ENCODE measurements at places on chromosomes 16 and 17. TPM values are rescaled to one million over a fixed set of nuclear protein-coding genes. Genes with fewer than 3 reads are reported as not detected.

Gene TLCD3A
- total RNA-seq = 18.7 TPM

Gene CCL7
- total RNA-seq = not detected

Gene CCDC200
- total RNA-seq = not detected

Gene GLTPD2
- not detected for total RNA-seq

Gene TERB1
- not detected for total RNA-seq

Gene KRTAP9-4
- total RNA-seq = not detected

Gene KRT17
- 165 TPM for total RNA-seq

Gene HLF
- 14.7 TPM for total RNA-seq

Gene PRR35
- not detected for total RNA-seq

Gene CEP295NL
- total RNA-seq = 7.9 TPM

- H3K27me3 ChIP-seq = no peaks in the 10 kb centered on the region
- no peak overlapping the region for H3K4me3 ChIP-seq
- no peak for DNase-seq
- no peaks in the 10 kb centered on the region for H3K36me3 ChIP-seq
Observed at GRCh38 chr17:71286625-71287024, 834.2 kb upstream of the SOX9 start.

DNA sequence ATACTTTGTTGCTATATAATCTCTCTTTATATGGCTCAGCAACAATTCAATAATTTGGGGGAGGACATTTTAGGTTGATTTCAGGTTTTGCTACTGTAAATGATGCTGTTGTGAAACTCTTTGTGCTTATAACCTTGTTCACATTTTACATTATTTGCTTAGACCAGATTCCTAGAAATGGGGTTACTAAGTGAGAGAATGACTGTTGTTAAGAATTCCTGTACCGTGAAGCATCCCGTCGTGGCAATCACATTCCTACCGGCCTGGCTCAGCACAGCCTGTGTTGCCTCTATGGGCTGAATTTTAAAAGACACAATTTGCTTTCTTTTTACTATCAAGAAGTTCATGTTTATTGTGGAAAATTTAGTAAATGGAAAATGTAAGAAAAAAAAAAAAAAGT, 31.4 kb downstream of the B9D1 start:
- no peaks in the 10 kb centered on the region for H3K27me3 ChIP-seq
- no peaks in the 10 kb centered on the region for H3K4me1 ChIP-seq
- H3K36me3 ChIP-seq = no peaks in the 10 kb centered on the region
- DNase-seq = no peak
- no peak overlapping the region for H3K4me3 ChIP-seq

- no peaks in the 10 kb centered on the region for H3K36me3 ChIP-seq
- H3K27me3 ChIP-seq = no peaks in the 10 kb centered on the region
- no peak for DNase-seq
- no peaks in the 10 kb centered on the region for H3K4me1 ChIP-seq
- H3K27ac ChIP-seq = no peak overlapping the region
Observed at GRCh38 chr17:73013301-73013700, 79.2 kb downstream of the SLC39A11 start.

DNA sequence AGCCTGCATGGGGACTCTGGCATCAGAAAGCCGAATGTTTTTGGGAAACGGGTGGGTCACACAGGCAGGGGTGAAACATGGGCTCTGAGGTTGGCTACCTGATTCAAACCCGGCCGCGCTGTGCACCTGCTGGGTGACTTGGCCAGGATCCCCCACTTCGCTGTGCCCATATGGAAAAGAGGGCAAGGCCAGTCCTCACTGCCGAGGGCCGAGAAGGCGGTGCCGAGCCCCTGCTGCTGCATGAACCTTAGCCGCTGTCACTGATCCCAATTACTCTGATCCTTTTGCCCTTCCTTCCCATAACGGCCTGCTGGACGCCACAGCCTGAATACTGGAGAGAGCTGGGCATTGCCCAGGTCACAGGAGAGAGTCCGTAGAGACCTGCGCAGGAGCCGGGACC, 17.7 kb downstream of the KDM8 start:
- H3K27ac ChIP-seq = no peak overlapping the region
- H3K36me3 ChIP-seq = peaks cover 4% of the 10 kb centered on the region
- peaks cover 17% of the 10 kb centered on the region for H3K4me1 ChIP-seq
- no peaks in the 10 kb centered on the region for H3K27me3 ChIP-seq
- no peak for DNase-seq

DNA sequence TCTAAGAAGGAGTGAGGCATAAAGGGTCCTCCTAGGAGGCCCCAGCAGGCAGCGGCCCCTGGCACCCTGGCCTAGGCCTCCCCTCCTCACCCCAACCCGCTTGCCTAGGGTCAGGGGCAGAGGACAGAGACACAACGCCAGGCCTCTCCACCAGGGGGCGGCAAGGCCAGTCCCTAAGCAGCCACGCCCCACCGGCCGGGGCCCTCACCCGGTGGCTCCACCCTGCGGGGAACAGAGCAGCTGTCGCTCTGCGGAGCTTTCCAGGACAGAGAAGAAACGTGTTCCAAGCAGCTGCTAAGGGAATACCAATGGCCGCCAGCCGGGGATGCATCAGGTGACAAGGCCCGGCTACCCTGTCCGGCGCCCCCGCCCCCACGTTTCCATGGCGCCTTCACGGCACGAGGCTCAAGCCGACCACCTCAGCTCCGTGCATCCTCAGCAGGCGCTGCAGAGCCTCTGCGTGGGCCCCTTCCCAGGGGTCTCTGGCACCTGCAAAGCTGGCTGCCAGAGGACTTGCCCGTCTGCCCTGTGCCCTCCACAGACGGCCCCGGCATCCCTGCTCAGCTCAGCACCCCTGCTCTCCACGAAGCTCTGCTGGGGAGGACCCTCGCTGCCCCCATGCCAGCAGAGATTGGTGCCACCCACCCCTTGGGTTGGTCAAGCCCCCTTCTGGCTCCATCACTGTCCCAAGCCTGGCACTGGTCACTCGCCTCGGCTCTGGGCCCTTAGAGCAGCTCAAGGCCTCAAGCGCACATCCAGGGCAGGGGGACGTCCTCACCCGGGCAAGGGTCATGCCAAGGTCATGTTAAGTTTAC, 5.6 kb downstream of the ZNF598 start:
- no peaks in the 10 kb centered on the region for H3K27me3 ChIP-seq
- no peak overlapping the region for H3K4me3 ChIP-seq
- H3K36me3 ChIP-seq = no peaks in the 10 kb centered on the region
- H3K4me1 ChIP-seq = peaks cover 58% of the 10 kb centered on the region
- no peak for DNase-seq

DNA sequence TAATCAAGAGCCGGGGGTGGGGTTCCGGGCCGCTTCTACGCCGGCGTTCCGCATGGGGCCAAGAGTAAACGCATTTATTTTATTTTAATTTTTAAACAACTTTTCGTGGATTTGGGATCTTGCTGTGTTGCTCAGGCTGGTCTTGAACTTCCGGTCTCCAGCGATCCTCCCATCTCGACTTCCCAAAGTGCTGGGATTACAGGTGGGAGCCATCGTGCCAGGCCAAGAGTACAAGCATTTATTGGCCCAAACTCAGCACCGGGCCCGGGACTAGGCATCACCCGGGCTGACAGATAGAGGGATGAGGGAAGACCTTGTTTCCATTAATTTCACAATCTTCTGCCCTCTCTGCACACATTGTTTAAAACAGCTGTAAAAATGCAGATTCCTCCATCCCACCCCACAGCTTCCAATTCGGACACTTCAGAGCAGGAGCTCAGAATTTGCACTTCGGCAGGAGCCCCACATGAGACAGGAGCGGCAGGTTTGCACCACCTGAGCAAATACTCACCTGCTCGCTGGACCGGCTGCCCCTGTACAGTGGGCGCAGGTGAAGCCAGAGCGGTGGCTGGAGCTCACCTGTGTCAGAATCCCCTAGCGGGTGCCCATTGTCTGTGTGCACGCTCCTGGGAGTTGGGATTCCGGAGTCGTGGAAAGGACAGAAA, 663 bp upstream of the GINS2 start:
- no peak for DNase-seq
- H3K27ac ChIP-seq = no peak overlapping the region
- peaks cover 16% of the 10 kb centered on the region for H3K4me1 ChIP-seq
- H3K27me3 ChIP-seq = no peaks in the 10 kb centered on the region
- H3K4me3 ChIP-seq = peak overlapping the region; percentile 62
- no peaks in the 10 kb centered on the region for H3K36me3 ChIP-seq

- DNase-seq = no peak
- H3K36me3 ChIP-seq = no peaks in the 10 kb centered on the region
- no peaks in the 10 kb centered on the region for H3K4me1 ChIP-seq
- H3K27ac ChIP-seq = no peak overlapping the region
- no peaks in the 10 kb centered on the region for H3K27me3 ChIP-seq
Observed at GRCh38 chr17:70677783-70678647, 508.7 kb downstream of the KCNJ2 start.

GRCh38 chr17:48588528-48588927, 1.5 kb downstream of the HOXB3 start:
- H3K36me3 ChIP-seq = no peaks in the 10 kb centered on the region
- H3K27me3 ChIP-seq = peaks cover 6% of the 10 kb centered on the region
- H3K4me1 ChIP-seq = peaks cover 25% of the 10 kb centered on the region
- DNase-seq = no peak

GRCh38 chr16:28110074-28110473, 46.6 kb upstream of the GSG1L start:
- H3K36me3 ChIP-seq = peaks cover 60% of the 10 kb centered on the region
- no peak overlapping the region for H3K27ac ChIP-seq
- H3K4me1 ChIP-seq = peaks cover 14% of the 10 kb centered on the region
- DNase-seq = no peak
- no peak overlapping the region for H3K4me3 ChIP-seq

GRCh38 chr17:1716912-1717695, 6.9 kb upstream of the TLCD2 start:
- peak overlapping the region; percentile 100 for H3K4me3 ChIP-seq
- peaks cover 46% of the 10 kb centered on the region for H3K4me1 ChIP-seq
- no peaks in the 10 kb centered on the region for H3K36me3 ChIP-seq
- peak; percentile 96 for DNase-seq
- peak overlapping the region; percentile 100 for H3K27ac ChIP-seq

GRCh38 chr17:36742267-36743000, 141.1 kb downstream of the MRM1 start:
- no peak overlapping the region for H3K27ac ChIP-seq
- no peak overlapping the region for H3K4me3 ChIP-seq
- no peaks in the 10 kb centered on the region for H3K27me3 ChIP-seq

GRCh38 chr17:80992948-80993624, 1.4 kb downstream of the CHMP6 start:
- H3K4me1 ChIP-seq = peaks cover 30% of the 10 kb centered on the region
- peaks cover 29% of the 10 kb centered on the region for H3K36me3 ChIP-seq
- peak overlapping the region; percentile 86 for H3K4me3 ChIP-seq
- H3K27me3 ChIP-seq = no peaks in the 10 kb centered on the region

DNA sequence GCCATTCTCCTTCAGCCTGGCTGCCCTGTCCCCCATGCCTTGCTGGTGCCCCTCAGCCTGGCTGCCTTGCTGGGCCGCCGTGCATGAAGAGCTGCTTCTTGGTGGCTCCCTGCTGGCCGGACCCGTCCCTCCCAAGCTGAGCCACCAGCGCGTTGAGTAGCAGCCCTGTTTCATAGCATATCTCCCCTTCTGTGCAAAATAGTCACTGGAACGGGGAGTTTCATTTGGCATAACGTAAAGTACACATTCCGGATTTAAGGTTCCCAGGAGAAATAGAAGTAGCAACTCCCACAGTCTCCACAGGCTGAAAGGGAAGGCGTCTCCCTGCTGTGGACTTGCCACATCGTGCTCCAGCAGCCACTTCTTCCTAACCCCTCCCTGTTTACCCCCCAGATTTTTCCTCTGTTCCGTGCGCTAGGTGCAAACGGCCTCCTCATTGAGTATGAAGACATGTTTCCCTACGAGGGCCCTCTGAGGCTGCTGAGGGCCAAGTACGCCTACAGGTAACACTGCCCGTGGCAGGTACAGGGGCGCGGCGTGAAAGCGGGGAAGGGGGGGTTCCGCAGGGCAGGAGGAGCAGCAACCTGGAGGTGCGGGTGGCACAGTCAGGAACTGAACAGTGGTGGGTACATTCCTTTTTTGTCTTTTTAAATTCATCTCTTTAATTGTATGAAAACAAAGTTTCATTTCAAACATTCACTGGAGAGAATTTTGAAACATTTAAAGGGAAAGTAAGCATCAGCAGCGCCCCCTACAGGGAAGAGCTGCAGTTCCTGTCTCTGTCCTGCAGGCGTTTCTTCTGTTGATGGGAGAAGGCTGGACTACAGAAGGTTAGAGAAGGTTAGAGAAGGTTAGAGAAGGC, 5.8 kb upstream of the OGFOD3 start:
- H3K27ac ChIP-seq = peak overlapping the region; percentile 44
- H3K27me3 ChIP-seq = no peaks in the 10 kb centered on the region
- H3K4me1 ChIP-seq = peaks cover 7% of the 10 kb centered on the region
- no peak overlapping the region for H3K4me3 ChIP-seq

GRCh38 chr16:12802661-12803060, 1.0 kb downstream of the CPPED1 start:
- H3K4me1 ChIP-seq = peaks cover 24% of the 10 kb centered on the region
- H3K27me3 ChIP-seq = no peaks in the 10 kb centered on the region
- peak overlapping the region; percentile 62 for H3K4me3 ChIP-seq
- H3K27ac ChIP-seq = no peak overlapping the region
- no peaks in the 10 kb centered on the region for H3K36me3 ChIP-seq
- DNase-seq = no peak

- H3K27me3 ChIP-seq = no peaks in the 10 kb centered on the region
- no peak for DNase-seq
- H3K27ac ChIP-seq = peak overlapping the region; percentile 100
- peak overlapping the region; percentile 93 for H3K4me3 ChIP-seq
- peaks cover 24% of the 10 kb centered on the region for H3K36me3 ChIP-seq
Observed at GRCh38 chr17:81514739-81515529, 2.3 kb upstream of the ACTG1 start.

DNA sequence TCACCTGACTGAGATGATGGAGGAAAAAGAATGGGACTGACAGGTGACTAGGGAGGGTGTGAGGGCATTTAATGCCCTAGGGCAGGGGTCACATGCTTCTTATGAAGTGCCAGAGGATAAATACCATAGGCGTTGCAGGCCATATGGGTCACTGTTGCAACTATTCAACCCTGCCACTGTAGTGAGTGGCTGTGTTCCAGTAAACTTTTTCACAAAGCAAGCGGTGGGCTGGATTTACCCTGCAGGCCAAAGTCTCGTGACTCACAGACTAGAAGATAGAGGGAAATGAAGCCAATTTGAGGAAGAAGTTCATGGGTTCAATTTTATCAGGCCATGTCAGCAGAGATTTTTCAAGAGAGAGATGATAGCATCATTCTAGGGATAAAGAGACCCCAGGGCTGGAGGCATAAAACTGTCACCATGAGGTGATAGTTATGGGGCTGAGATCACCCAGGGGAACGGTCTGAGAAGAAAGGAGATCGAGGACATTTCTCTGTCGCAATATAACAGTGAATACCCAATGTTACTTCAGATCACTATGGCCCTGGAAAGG, 8.6 kb downstream of the ARHGAP17 start:
- H3K27me3 ChIP-seq = no peaks in the 10 kb centered on the region
- no peaks in the 10 kb centered on the region for H3K36me3 ChIP-seq
- H3K27ac ChIP-seq = peak overlapping the region; percentile 44

DNA sequence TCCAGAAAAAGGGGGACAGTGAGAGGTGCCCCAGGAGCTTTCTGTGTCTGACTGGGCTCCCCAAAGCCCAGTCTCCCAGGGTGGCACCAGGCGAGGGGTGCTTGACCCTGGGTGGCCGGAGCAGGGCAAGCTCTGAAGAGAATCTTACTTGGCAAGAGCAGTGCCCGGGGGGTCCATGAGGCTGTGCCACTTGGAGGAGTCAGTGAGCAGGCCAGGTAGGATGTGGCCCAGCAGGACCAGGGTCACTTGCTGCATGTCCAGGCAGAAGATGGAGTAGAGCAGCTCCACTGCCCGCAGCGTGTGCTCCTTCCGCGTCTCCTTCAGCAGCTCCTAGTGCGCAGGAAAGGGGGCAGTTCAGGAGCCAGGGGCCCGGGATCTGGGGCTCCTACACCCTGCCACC, 7.3 kb downstream of the CSF3 start:
- H3K36me3 ChIP-seq = no peaks in the 10 kb centered on the region
- H3K27me3 ChIP-seq = no peaks in the 10 kb centered on the region
- H3K4me1 ChIP-seq = peaks cover 99% of the 10 kb centered on the region

GRCh38 chr16:50201787-50202186, 48.7 kb downstream of the TENT4B start:
- no peaks in the 10 kb centered on the region for H3K27me3 ChIP-seq
- H3K27ac ChIP-seq = peak overlapping the region; percentile 34
- DNase-seq = no peak
- H3K4me1 ChIP-seq = peaks cover 43% of the 10 kb centered on the region

All from vagina (tissue), 2 donors.